ENCODE measurements at places on chromosomes 2 and 18.

- no peak for DNase-seq
Measured at GRCh38 chr2:130150181-130151144, 5.6 kb upstream of the CCDC74B start.

GRCh38 chr2:240886023-240886565 is 9.9 kb downstream of the MAB21L4 start:
- DNase-seq: no peak

DNA sequence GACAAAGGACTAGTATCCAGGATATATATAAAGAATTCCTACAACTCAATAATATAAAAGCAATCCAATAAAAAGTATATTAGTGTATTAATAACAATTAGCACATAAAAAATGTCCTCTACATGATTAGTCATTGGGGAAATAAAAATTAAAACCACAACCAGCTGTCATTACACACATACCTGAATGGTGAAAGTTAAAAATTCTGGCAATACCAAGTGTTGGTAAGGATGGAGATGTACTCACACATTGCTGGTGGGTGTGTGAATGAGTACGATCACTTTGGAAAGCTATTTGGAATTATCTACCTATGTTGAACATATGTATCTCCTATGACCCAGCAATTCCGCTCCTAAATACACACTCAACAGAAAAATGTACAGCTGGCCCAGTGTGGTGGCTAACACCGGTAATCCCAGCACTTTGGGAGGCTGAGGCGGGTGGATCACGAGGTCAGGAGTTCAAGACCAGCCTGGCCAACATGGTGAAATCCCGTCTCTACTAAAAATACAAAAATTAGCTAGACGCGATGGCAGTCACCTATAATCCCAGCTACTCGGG is 14.3 kb upstream of the NOL10 start:
- no peak for DNase-seq

- no peak for DNase-seq
Measured at GRCh38 chr2:96584017-96584416, 47.5 kb downstream of the ARID5A start.

DNA sequence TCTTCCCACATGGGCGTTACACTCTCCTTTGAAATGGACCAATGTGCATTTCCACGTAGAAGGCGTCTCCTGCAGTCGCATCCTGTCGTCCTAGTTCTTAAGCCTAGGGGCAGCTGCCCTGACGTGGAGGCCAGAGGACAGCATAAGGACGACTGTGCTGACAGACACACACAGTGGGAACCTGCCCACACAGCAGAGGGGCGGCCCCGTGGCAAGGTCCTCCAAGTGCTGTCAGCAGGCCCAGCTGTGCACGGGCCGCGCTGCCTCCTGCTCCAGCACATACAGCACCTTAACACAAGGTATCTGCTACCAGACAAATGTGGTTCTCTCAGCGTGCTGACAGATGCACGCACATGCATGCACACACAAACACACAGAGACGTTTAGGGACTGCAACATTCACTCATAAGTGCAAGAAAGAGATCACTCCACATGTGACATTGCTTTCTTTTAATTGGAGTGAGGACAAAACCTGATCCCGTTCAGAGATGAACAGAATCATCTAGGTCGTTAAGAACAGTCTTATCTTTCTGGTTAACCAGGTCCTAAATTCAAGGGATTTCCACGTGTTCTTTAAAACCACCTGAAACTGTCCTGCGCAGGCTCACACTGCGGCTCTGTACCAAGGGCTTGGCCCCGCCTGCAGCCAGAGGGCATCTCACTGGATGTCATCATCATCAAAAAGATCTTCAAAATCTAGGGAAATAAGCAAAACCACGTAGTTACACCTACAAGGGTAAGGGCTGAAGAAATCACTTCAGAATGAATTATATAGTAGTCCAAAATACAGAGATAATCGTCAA is 5.5 kb downstream of the COPS9 start:
- DNase-seq: no peak

DNA sequence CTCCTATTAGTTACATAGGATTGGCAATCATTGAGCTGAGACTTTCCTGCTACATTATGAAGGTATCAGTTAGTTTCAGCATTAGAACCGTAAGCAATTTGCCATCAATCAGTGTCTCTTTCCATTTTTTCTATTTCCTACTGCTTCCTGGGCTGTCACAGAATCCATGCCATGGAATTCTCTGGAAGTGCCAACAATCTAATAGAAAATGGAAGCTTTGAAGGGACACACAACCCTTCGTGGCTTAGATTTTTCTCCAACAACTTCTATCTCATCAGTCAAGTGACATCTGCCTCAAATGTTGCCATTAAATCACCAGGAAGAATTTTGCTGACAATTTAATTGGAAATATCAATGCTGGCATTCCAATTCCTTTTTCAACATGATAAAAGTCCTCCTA is 183.5 kb upstream of the PARD3B start:
- no peak for DNase-seq

- no peak for DNase-seq
Measured at GRCh38 chr18:64330161-64330560, 181.3 kb upstream of the LINC00305 start.
